ENCODE measurements at places on chromosomes 1 and 21. TPM values are rescaled to one million over a fixed set of nuclear protein-coding genes. Genes with fewer than 3 reads are reported as not detected.

C1orf53 gene
- total RNA-seq: 1.3 TPM

SPATA21 gene
- not detected for total RNA-seq

PPM1J gene
- 0.98 TPM for total RNA-seq

SLAMF1 gene
- not detected for total RNA-seq

IFI44L gene
- 1.3 TPM for total RNA-seq

KIAA1614 gene
- 4.0 TPM for total RNA-seq

FBXO2 gene
- 1.3 TPM for total RNA-seq

Data from vein endothelial cell (primary cell).